NCI-H1092 (cell line): ENCODE measurements at places on chromosomes 2 and 18.

GRCh38 chr18:23669202-23669766, 6.6 kb upstream of the ANKRD29 start:
- no peak for DNase-seq

- DNase-seq: no peak
Observed at GRCh38 chr2:192000196-192000980, 153.5 kb upstream of the CAVIN2 start.

DNA sequence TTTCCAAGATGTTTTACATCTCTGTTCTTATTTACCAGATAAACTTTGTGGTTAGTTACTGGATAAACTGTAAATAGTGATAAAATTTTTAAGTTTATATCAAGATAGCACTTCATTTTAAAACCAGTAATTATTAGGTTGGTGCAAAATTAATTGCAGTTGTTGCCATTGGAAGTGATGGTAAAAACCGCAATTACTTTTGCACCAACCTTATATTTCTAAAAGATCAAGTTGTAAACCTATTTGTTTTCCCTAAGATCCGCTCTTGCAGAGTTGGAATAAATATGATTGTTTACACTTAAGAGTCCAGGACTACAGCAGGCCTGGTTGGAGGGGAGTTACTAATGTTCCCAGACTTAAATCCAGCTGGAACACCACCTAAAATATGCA, 479 bp upstream of the AOX1 start:
- DNase-seq: no peak

DNA sequence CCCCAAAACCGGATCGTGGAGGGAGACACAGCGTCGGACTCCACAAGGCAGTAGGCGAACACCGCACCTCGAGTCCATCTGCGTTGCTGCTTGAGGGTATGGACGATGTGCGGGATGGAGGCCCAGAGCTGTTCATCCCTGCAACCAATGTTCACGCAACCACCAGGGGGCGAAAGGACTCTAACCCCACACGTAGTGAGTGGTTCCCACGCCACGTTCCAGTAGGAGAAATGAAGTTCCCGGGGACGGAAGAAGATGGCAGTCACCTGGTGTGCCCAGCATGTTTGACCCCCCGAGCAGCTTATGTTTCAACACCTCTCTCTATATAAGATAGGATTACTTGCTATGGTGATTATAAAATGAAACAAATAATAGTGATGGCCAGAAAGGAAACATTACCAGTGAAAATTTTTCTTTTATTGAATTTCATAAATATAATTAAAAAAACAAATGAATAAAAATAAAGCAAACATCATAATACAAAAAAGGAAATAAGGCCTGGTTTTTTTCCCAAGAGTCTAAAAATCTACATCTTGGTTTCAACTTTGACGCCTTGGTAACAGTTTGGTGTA, 184.3 kb downstream of the SH3BP4 start:
- DNase-seq: peak; percentile 59

- DNase-seq: no peak
Observed at GRCh38 chr18:79664525-79665125, 15.0 kb upstream of the CTDP1 start.

DNA sequence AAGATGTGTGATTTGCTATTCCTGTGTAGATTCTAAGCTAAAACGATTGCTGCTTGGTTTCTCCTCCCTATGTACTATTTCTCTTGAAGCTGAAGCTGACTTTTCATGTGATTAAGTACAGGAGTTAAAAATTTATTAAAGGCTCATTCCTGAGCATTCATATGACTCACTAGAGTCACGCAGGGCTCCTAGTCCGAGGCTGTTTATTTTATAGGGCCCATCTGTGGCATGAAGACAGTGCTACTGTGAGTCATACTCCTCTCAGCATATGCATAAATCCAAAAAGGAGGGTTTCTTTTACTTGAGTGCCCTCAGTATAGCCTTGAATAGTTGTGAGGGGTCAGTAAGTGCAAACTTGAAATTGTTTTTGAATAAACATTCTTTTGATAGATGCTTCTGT, 378.8 kb downstream of the PTPRM start:
- no peak for DNase-seq

- no peak for DNase-seq
Observed at GRCh38 chr2:133264989-133265401, 303.3 kb downstream of the NCKAP5 start.

- no peak for DNase-seq
Observed at GRCh38 chr2:196234672-196235071, 63.3 kb upstream of the STK17B start.

DNA sequence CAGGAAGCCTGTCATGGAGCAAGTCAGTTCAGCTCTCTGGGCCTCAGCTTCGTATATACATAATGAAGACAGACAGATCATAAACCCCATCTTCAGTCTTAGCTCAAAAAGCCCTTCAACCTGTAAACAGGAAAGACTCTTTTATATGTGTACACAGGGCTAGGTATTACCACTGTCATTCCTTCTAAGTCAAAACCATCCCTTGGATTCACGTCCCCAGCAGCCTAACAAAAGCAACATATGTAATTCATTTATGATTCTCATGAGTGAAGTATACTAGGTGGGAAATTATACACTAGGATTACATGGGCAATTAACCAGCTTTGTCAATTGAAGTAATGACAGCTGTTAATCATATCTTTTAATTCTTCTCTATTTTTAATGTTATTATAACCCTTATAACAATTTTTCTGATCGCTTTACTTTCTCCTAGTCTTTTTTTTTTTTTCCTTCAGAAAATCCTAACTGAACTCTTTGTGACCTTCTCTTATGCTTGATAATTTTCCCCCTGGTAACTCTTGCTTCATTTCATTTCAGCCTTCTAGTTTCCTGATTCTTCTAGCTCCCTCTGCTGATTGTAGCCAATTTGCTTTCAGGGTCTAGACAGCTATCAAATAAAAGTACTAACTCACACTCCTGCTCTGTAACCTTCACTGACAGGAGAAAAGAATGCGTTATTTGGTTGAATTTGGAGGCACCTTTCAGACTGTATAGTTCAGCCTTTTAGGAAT, 99.7 kb downstream of the RBM43 start:
- DNase-seq: no peak

DNA sequence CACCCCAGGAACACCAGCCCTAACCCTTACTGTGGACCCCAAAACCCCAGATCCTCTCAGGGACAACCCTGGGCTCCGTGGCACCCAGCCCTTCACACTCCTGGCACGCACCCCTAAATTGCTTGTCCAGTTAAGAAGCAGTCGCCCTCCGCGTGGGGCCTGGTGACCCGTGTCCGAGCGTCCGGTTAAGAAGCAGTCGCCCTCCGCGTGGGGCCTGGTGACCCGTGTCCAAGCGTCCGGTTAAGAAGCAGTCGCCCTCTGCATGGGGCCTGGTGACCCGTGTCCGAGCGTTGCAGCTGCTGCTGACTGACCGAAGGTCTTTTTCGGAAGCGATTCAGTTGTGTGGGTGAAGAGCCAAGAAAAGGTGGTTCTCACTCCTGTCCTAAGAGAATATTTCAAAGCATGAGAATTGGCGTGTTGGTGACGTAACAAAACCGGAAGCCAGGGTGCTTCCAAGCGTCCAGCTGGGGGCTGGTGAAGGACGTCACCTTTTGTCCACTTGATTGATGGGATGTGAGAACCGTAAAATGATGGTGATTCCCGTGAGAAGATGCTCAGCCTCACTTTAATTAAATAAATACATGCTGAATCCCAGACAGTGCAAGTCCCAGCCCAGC, 70.5 kb downstream of the KCNG2 start:
- no peak for DNase-seq

GRCh38 chr2:102321941-102322719, 10.8 kb downstream of the IL1RL1 start:
- DNase-seq: no peak

- DNase-seq: no peak
Observed at GRCh38 chr18:68121826-68122225, 593.1 kb downstream of the TMX3 start.

GRCh38 chr18:5891854-5892215, 3.5 kb downstream of the TMEM200C start:
- DNase-seq: no peak

DNA sequence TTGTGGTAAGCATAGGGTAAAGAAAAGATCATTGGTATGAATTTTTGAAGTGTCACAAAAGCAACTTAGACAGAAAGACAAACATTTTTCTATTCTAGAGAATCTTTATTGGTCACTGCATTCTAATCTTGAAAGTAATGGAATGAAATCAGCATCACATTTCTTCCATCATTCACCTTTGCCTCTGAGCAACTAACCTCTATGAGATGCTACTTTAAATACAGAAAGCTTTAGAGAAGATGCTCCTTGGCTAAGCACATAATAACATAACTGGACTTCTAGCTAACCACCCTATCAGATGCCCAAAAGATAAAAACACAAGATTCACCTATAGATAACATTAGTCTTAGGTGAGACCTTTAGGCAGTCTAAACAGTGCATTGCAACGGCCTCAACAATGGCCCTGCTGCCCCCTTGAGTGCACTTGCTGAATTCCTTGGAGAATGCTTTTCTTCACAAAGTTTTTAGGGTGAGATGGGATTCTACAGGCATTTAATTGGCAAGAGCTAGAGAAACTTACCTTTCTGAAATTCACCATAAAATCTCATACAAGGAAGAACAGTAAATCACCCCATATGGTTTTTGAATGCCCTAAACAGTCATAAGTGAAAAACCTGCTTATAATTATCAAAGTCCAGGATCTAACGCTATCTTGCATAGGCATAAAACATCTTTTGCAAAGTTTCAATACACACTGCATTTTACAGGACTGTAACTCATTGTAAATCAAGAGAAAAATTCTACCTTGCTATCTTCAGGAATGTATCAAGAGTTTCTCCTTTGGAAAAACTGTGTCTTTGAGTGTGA, 791.3 kb upstream of the CHAC2 start:
- DNase-seq: no peak

GRCh38 chr2:71595569-71595968, 142.2 kb downstream of the DYSF start:
- no peak for DNase-seq

GRCh38 chr18:70288851-70289328, at the start of gene SOCS6:
TSS of gene SOCS6 (plus strand) at chr18:70289045. CDS start at chr18:70324669, 35,624 bp downstream.
- DNase-seq: peak; percentile 27

- no peak for DNase-seq
Observed at GRCh38 chr18:70059684-70060083, 112.0 kb upstream of the CD226 start.

DNA sequence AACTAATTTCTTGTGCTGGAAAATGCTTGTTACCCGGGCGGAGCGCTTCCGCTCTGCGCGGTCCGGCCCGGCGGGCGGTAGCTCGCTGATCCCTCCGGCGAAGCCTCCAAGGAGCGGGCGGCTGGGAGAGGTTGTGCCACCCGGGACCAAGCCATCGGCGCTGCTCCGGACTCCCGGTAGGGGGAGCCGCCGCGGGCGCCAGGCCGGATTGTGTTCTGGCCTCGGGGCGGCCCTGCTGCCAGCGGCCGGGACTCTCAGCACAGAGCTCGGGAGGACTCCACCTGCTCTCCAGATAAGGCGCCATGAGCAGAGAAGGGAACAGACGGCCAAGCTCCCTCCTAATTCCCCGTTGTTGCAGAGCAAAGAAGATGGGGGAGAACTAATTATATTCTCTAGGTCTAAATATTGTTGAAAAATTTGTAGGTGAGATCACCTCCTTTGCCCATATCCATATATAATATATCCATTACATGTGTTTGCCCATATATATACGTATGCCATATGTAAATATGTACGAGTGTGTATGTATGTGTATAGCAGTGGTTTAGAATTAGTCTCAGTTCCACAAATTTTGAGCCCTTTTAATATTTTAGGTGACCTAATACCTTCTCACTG, 13.8 kb upstream of the SATB2 start:
- DNase-seq: peak; percentile 51

GRCh38 chr18:79523206-79523735, 127.5 kb downstream of the NFATC1 start:
- no peak for DNase-seq

GRCh38 chr2:157620956-157621355, 7.7 kb downstream of the ACVR1C start:
- DNase-seq: no peak

DNA sequence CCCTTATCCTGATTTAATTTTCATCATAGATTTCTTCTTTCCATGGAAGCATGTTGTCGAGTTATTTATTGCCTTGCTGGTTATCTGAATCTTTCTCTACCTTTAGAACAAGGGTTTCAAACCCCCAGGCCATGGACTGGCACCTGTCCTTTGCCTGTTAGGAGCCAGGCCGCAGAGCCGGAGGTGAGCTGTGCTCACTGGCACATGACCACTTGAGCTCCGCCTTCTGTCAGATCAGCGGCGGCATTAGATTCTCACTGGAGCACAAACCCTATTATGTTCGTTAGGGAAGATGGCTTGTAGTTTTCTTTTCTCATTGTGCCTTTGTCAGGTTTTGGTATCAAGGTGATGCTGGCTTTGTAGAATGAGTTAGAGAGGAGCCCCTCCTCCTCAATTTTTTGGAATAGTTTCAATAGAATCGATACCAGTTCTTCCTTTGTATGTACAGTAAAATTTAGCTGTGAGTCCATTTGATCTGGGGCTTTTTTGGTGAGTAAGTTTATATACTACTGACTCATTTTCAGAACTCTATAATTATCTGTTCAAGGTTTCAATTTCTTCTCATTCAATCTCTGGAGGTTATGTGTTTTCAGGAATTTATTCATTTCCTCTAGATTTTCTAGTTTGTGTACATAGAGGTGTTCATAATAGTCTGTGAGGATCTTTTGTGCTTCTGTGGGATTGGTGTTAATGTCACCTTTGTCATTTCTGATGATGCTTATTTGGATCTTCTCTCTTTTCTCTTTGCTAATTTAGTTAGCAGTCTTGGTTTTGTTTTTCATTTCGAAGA, 668.0 kb upstream of the FAM98A start:
- DNase-seq: no peak

GRCh38 chr18:3972291-3972930, 482.7 kb downstream of the DLGAP1 start:
- DNase-seq: no peak

GRCh38 chr18:70981400-70982140, 692.7 kb downstream of the SOCS6 start:
- peak; percentile 16 for DNase-seq

DNA sequence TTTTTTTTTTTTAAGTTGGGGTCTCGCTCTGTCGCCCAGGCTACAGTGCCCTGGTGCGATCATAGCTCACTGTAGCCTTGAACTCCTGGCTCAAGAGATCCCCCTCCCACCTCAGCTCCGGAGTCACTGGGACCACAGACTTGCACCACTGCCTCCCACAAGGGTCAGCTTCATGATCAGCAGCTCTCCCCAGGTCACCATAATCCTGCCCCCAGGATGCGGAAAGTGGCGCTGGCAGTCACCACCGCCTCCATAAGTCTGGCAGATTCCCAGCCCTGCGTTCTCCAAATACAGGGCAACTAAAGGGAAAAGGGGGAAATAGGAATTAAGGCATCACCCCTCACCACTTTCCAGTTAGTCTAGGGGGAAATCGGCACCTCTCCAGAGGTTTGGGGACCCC, 5.2 kb upstream of the ARID5A start:
- no peak for DNase-seq

- peak; percentile 35 for DNase-seq
Observed at GRCh38 chr2:85796341-85797262, 42.8 kb downstream of the ATOH8 start.

- no peak for DNase-seq
Observed at GRCh38 chr2:96856776-96857666, 795 bp downstream of the ANKRD39 start.

GRCh38 chr18:55432307-55433040, 155.5 kb downstream of the TCF4 start:
- no peak for DNase-seq

- DNase-seq: no peak
Observed at GRCh38 chr2:190794790-190795189, 85.8 kb upstream of the GLS start.
